ENCODE measurements at places on chromosomes 7 and 10. TPM values are rescaled to one million over a fixed set of nuclear protein-coding genes. Genes with fewer than 3 reads are reported as not detected.

- H3K4me3 ChIP-seq, result no peak overlapping the region
- DNase-seq, result no peak
- H3K4me1 ChIP-seq, result peaks cover 8% of the 10 kb centered on the region
These were observed 28.2 kb upstream of the TLL2 start for GRCh38 chr10:96541921-96542320.

DNA sequence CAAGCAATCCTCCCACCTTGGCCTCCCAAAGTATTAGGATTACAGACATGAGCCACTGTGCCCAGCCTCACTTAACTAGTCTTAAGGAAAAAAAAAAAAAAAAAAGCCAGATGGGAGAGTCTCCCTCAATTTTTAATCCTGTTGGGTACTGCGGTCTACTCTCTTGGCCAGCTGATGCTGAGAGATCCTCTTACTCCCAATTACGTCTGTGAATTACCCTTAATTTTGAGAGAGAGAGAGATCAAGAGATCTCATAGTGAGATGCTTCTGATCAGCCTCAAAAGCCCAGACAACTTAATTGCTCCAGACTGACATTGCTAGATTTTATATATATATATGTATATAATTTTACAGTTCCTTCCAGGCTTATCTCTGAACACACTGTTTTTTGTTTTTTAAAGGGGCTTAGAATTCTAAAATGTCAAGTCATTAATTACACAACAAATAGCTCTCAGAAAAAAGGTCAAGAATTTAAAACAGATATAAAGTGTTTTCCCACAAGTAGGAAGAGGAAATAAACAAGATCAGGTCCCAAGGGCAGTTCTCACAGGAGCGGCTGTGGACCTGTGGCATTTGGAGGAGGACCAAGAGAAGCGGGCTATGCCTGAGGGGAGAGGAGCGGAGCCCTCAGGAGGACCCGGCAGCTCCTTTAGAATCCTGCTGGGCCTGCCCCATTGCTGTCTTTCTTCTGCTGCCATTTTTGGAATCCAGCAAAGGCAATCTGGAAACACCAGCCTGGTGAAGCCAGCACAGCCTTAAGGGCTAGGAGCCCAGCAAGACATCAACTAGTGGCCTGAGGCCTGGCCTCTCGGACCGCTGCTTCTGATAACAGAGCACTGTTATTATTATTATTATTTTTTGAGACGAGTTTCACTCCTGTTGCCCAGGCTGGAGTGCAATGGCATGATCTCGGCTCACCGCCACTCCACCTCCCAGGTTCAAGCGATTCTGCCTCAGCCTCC lies 30.1 kb downstream of the DENND2A start:
- no peaks in the 10 kb centered on the region for H3K27me3 ChIP-seq
- H3K36me3 ChIP-seq, result no peaks in the 10 kb centered on the region
- peaks cover 13% of the 10 kb centered on the region for H3K4me1 ChIP-seq
- H3K27ac ChIP-seq, result no peak overlapping the region

- no peak for DNase-seq
- no peaks in the 10 kb centered on the region for H3K4me1 ChIP-seq
- H3K36me3 ChIP-seq, result no peaks in the 10 kb centered on the region
These were observed 234.3 kb upstream of the C7orf33 start for GRCh38 chr7:148356303-148356702.

DNA sequence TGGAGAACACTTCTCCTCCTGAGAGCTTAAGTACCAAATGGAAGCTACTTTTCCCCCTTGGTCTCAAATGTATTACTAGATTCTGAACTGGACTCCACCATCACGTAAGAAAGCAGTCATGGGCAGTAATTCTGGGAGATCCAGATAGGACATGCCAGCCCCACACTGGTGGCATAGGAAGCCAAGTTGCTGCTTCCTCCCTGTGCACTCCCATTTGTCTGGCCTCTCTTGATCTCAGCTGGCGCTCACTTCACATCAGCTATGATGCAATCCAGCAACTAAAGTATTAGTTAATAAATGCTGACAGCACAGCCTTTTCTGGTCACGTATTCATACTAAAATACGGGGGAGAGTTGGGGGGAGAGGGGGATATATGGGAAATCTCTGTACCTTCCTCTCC lies 3.4 kb upstream of the IL6 start:
- DNase-seq, result no peak
- H3K4me3 ChIP-seq, result no peak overlapping the region
- no peak overlapping the region for H3K27ac ChIP-seq
- no peaks in the 10 kb centered on the region for H3K36me3 ChIP-seq
- peaks cover 42% of the 10 kb centered on the region for H3K4me1 ChIP-seq

DNA sequence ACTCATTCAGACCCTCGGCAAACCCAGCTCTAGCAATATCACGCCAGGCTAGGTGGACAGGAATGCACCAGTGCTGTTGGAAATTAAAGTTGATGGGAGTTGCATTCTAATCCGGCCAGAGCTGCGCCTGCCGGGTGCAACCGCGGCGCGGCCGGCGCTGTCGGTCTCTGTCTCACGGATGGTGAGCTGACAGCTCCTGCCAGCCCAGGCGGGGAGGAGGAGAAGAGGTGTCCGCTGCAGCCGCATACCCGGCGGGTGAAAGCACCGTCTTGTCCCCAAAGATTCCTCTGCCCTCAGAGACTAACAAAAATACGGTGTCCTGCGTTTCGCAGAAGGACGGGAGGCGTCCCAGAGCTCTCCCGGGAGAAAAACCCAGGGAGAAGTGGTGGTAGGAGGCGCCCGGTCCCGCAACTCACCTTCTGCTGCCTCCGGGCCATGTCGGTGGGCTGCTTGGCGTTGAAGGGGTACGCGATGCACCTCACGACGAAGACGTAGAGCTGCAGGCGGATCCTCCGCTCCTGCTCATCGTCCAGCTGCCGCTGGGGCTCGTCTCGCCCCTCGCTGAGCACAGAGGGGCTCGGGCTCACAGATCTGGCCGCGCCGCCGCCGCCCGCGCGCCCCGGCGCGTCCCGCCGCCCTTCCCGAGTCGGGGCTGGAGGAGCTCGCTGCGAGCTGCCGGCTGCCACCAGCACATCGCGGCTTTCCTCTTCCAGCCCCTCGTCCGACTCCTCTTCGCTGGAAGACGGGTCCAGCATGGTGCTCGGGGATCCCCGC lies 490 bp downstream of the CADPS2 start:
- peaks cover 13% of the 10 kb centered on the region for H3K27me3 ChIP-seq
- peaks cover 21% of the 10 kb centered on the region for H3K4me1 ChIP-seq
- peak; percentile 64 for DNase-seq
- peak overlapping the region; percentile 23 for H3K27ac ChIP-seq
- peak overlapping the region; percentile 88 for H3K4me3 ChIP-seq
- H3K36me3 ChIP-seq, result peaks cover 1% of the 10 kb centered on the region

DNA sequence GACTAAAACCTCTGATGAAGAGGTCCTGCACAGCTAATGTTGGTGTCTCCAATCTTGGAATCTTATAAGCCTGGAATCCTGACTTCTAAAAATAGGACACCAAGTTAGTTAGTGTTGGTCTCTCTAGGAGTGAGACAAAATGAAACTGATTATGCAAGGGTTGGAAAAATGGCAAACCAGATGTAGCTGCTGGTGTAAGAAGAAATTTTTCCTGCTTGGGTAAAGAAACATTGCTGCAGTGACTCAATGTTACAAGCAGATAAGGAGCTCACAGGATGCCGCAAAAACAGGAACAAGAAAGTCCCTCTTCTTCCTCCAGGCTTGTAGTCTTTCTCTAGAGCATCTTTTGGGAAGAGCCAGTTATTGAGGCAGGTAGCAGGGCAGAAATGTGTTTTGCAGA lies 449.0 kb downstream of the ETV1 start:
- no peaks in the 10 kb centered on the region for H3K27me3 ChIP-seq
- peaks cover 4% of the 10 kb centered on the region for H3K4me1 ChIP-seq
- H3K4me3 ChIP-seq, result no peak overlapping the region
- H3K27ac ChIP-seq, result no peak overlapping the region

CCDC172 gene
- not detected for total RNA-seq

GRCh38 chr10:124589491-124590041 lies 127.9 kb downstream of the LHPP start:
- DNase-seq, result no peak
- no peaks in the 10 kb centered on the region for H3K27me3 ChIP-seq
- H3K27ac ChIP-seq, result no peak overlapping the region
- H3K4me1 ChIP-seq, result no peaks in the 10 kb centered on the region

UNC5B gene
- total RNA-seq, result 80.5 TPM

DNA sequence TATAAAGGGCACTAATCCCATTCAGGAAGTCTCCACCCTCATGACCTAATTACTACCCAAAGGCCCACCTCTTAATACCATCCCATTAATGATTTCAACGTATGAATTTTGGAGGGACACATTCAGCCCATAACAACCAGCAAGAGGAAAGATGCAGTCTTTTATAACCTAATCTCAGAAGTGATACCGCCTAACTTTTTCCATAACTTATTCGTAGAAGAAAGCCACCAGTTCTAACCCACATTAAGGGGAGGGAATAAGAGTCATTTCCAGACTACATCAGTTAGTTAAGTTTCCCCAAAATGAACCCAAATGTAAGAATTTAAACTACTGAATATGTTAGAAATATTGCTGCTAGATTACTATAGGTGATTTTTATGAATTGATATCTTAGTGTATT lies 32.1 kb upstream of the LHFPL3 start:
- H3K27me3 ChIP-seq, result peaks cover 55% of the 10 kb centered on the region
- no peaks in the 10 kb centered on the region for H3K36me3 ChIP-seq
- H3K4me3 ChIP-seq, result no peak overlapping the region

SORCS1 gene
- total RNA-seq, result 0.54 TPM

AKR1C2 gene
- 21.1 TPM for total RNA-seq

- peaks cover 16% of the 10 kb centered on the region for H3K4me1 ChIP-seq
- peak overlapping the region; percentile 57 for H3K27ac ChIP-seq
- peak; percentile 99 for DNase-seq
- no peaks in the 10 kb centered on the region for H3K27me3 ChIP-seq
These were observed 110.5 kb downstream of the IPMK start for GRCh38 chr10:58157076-58157766.

- H3K4me3 ChIP-seq, result no peak overlapping the region
- no peaks in the 10 kb centered on the region for H3K36me3 ChIP-seq
- no peak for DNase-seq
- peaks cover 8% of the 10 kb centered on the region for H3K4me1 ChIP-seq
- no peaks in the 10 kb centered on the region for H3K27me3 ChIP-seq
- no peak overlapping the region for H3K27ac ChIP-seq
These were observed 5.0 kb upstream of the CALML5 start for GRCh38 chr10:5504146-5505072.

TET1 gene
- total RNA-seq, result not detected

DNA sequence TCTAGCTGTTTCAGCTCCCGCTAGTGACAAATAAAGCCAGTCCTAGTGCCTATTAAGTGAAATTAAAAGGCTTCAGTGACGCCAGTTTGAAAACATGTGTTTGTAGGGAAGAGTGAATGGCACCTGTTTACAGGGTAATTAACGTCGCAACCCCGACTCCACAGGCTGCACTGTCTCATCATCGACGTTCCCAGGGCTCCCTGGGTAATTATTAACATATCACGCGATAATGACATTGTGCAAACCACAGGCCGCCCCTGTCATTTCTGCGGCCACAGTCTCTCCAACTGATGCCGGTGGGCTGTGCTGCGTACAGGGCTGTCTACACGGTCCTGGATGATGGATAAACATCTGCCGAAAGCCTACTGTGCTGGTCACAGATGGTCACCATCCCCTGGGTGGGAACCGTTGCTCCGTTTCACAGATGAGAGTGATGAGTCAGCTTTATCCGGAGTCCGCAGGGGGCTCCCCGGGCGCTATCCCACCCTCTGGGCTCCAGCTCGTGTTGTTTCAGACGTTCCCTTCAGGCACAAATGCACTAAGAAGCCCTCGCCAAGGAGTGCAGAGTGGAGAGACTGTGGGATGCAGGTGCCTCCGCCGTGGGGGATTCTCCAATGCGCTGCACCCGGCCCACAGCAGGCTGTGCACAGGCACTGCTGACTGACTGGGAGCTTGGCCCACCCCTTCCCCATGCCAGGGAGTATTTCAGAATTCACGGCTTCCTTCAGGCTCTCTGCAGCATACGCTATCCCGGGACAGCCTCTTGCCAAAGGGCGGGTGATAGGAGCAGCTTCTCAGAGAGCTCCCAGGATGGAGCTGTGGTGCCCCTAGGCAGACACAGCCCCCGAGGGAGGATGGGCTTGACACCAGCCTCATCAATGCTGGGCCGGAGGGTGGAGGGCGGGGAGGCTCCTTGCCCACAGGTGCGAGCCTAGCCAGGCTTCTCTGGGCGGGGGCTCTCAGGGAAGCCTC lies 491.8 kb upstream of the FOXK1 start:
- peaks cover 7% of the 10 kb centered on the region for H3K4me1 ChIP-seq
- H3K27me3 ChIP-seq, result no peaks in the 10 kb centered on the region
- no peak overlapping the region for H3K4me3 ChIP-seq
- no peak for DNase-seq

- H3K4me1 ChIP-seq, result no peaks in the 10 kb centered on the region
- H3K27me3 ChIP-seq, result peaks cover 12% of the 10 kb centered on the region
These were observed 122.9 kb upstream of the KCTD7 start for GRCh38 chr7:66505531-66506451.

DNA sequence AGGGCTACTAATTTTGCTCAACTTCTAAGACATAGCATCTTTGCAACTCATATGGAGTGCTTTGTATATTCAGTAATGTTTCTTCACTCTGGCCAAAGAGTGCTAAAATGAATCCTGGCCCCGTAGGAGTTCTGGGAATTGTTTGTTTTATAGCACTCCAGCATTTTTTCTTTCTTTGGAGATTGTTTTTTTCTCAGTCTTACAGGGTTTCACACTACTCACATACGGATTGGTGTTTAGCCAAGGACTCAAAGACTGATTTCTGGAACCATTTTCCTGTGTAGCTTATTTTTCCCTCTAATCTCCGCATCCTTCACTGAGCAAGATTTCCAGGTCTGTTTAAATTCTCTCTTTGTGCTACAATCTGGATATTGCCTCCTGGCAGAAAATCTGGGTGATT lies 6.4 kb downstream of the TAS2R41 start:
- H3K4me3 ChIP-seq, result no peak overlapping the region
- no peaks in the 10 kb centered on the region for H3K36me3 ChIP-seq
- H3K27ac ChIP-seq, result no peak overlapping the region
- no peak for DNase-seq
- no peaks in the 10 kb centered on the region for H3K27me3 ChIP-seq
- H3K4me1 ChIP-seq, result peaks cover 6% of the 10 kb centered on the region

DNA sequence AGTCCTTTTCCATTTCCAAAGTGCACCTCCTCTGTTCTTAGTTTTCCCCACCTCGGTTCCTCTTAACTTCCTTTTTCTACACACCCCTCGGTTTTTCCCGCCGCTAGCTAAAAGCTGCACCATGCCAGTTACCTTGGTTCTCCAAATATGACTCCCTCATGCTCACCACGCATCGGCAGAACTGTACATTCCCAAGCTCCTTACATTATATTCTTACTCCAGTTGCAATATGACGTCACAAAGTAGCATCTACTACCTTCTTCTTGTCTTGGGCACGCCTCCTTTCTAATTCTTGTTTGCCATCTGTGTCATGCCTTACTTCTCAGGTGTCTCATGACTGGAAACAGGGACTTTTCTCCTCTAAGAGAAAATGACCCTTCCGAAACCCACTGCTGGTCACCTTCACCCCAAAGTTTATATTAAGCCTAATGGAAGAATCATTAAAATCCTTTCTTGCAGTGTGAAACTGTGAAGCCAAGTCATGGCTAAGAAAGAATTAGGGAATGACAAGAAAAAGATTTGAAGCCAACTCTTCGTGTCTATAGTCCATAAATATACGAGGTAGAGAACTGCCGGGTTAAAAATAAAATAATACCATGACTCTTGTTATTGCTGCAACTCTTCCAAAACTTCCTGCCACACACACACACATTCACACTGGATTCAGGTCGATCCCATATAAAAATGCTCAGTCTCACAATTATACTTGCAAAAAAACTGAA lies 1.7 kb downstream of the ESYT2 start:
- H3K27me3 ChIP-seq, result no peaks in the 10 kb centered on the region
- H3K4me1 ChIP-seq, result peaks cover 15% of the 10 kb centered on the region
- peak; percentile 47 for DNase-seq

ADCY1 gene
- total RNA-seq, result 0.61 TPM

SAP25 gene
- 2.9 TPM for total RNA-seq
